ENCODE measurements at places on chromosomes 7 and 10.
A peak's percentile ranks its signal among the peaks of the same experiment; 100 is the strongest.

- DNase-seq, result no peak
These were observed 72.3 kb downstream of the EBF3 start for GRCh38 chr10:129891806-129892205.

DNA sequence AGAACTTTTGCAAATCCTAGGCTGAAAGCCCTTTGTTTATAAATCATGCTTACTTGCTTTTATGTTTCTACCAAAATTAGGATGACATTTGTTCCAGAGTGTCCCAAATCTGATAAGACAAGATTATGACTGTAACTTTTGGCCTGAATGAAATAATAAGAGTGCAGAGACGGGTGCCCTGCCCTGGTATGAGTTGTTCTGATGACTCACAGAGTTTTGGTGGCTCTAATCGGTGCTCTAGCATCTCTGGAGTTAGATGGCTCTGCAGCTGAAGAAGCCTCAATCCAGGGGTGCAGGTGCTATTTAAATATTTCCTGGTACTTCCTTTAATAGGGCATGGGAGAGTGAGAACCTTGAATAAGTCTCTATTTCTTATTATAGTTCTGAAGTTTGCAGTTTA, 102.2 kb upstream of the ELMO1 start:
- no peak for DNase-seq

- peak; percentile 40 for DNase-seq
These were observed 25.5 kb downstream of the SKIDA1 start for GRCh38 chr10:21499701-21500577.

DNA sequence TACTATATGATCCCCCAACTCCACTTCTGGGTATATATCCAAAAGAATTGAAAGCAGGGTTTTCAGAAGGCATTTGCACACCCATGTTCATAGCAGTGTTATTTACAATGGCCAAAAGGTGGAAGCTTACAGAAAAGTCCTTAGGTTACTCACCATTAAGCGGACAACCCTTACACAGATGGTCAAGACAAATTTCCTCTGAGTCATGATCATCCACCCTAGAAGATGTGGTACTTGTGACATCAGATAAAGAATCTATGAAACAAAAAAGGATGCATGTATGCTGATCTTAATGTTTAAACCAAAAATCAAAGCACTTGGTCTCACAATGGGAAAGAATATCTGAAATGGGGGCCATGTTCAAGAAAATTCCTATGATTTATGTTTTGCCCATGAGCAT, 31.1 kb downstream of the ZC3HAV1 start:
- DNase-seq, result no peak

DNA sequence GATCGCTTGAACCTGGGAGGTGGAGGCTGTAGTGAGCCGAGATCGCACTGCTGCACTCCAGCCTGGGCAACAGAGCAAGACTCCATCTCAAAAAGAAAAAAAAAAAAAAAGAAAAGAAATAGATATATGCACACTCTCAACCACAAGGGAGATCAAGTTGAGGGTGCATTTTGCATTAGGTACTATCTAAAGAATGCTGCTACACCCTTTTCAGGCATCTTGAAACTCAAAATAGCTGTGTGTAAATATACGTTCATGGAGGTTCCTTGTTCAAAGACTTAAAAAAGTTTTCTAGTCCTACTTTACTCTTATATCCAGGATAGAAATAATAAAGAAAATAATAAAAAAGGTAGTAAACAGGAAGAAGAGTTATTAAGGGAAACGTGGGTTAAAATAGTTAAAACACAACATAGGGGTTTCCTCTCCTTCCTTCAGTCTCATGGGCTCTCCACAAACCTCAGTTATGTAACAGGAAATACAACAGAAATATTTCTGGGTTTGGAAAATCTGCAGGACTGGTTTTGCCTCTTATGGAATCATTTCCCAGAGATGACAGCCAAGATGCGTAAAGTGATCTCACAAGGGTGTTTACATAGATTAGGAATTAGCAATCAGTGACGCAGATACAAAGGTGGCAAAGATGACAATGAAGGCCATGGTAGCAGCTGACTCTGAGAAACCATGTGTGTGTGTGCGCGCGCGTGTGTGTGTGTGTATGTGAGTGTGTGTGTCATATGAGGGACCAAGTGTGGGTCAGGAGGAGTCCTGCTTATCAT, 15.1 kb downstream of the STEAP4 start:
- no peak for DNase-seq

GRCh38 chr7:116483271-116483942, 16.1 kb upstream of the CAV2 start:
- DNase-seq, result no peak

DNA sequence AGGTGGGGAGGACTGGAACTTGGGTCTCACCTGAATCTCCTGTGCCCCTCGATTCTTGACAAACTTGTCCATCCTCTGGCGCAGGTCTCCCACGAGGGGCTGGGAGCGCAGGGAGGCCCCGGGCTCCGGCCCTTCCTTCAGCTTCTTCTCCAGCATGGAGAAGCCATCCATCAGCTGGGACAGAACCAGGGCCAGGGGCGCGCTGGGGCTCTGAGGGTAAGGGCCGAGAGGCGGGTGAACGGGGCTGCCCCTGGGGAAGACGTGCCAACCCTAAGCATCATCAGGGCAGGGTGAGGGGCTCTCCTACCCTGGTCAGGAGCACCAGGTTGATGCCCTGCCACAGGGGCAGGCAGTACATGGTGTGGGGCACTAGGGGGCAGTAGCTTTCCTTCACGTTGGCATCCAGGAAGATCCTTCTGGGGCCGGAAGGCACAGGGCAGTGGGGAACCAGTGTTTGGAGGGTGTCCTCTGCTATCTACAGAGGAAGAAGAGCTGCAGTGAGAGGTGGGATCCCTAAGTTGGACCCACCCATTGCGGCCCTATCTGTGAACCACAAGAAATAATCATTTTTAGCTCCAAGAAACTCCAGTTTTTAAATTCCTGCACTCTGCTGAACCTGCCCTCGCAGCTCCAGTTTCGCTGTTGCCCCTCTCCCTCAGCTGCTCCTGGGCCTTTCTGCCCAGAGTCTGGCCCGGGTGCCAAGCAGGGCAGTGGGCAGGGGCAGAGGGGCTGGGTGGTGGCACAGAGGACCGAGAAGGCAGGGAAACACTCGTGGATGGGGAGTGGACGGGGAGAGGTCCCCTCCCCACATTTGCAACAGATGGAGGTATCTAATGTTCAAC, 10.8 kb upstream of the PYROXD2 start:
- peak; percentile 57 for DNase-seq

DNA sequence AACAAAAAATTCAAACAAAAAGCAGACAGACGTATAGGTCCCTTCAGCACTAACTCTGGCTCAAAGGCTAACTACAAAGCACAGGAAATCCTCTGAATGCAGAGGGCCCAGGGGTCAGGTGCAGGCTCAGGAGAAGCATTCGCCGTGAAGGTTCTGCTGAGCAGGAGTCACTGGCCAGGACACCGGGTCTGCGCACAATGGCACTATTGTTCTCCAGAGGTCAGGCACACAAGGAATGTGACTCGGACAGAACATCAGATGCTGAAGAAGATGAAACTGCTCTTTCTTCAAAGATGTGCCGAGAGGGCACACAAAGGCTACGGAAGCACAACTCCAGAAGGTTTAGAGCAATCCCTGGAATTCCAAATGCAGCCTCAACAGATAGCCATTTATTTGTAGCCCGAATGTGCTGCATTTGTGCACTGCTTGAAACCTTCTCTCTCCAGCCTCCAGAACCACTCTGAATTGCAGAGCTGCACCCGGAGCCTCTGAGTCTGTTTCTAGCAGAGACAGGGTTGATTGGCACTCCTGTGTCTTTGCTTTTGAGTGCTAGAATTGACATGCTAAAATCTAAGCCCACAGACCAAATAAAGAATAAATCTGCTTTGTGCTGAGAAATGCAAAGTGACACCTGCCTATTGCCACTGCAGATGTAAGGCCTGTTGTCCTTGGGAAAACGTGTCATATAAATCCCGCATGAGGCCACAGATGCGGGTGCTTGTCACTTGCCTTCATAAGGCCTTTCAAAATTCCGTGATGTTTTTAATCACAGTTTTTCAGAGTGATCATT, 85.4 kb upstream of the AFAP1L2 start:
- DNase-seq, result no peak

DNA sequence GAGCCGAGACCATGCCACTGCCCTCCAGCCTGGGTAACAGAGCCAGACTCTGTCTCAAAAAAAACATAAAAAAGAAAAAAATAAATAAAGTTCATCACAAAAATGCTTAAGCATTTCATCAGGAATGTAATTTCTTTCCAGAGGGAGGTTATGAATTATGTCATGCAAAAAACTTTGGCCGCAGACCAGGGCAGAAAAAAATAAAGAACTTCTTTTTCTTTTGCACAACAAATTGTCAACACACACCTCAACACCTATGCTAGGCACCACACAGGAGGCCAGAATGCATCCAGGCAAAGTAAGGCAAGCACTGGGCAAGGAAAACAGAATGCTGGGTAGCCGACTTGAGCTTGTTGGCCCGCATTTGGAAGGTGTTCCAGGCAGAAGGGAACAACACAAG, 3.9 kb downstream of the C10orf62 start:
- DNase-seq, result no peak

GRCh38 chr10:45380903-45381620, 7.0 kb downstream of the ALOX5 start:
- no peak for DNase-seq

DNA sequence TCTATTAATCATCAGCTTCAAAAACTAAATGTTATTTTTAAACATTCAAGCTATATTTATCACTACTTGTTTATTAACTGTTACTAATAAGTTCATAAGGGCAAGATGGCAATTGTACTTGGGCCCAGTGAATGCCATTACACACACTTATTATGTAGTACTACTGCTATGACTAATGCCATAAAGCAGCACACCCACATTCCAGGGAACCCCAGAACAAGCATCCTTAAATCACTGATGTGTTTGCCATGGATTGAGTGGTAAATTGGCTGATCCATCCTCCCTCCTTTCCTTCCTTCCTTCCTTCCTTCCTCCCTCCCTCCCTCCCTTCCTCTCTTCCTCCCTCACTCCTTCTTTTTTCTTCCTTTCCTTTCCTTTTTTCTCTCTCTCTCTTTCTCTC, 37.4 kb upstream of the RSU1 start:
- no peak for DNase-seq

DNA sequence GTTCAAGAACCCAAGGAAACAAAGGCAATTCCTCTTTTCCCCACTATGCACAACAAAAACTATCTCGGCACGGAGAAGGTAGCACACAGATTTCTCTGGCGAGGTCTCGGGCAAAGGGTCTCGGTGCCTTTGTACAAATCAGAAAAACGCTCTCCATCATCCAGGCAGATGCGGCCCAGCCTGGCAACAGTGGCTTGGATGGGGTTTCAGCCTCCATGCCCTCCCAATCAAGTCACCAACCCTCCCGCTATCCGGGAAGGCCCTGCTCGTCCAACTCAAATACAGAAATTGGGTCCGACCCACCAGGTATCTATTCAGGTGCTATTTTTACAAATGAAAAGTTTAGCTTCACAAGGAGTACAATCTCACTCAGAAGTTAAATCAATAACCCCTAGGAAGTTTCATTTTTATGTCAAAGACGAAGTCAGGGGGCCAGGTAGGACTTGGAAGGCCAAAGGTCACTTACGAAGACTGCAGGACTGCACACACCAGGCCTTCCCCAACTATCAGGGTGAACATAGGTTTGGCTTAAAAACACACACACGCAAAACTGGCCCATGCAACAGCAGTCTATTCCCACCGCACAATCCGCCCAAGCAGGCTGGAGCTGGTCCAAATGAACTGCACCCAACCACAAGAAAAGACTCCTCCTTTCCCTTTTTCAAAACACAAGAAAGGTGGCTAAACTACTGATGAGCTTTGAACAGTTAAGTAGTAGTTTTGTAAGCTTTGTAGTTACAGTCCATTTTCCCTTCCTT, 43.0 kb downstream of the GNA12 start:
- DNase-seq, result no peak

- no peak for DNase-seq
These were observed 6.3 kb downstream of the LIPJ start for GRCh38 chr10:88592906-88593305.

DNA sequence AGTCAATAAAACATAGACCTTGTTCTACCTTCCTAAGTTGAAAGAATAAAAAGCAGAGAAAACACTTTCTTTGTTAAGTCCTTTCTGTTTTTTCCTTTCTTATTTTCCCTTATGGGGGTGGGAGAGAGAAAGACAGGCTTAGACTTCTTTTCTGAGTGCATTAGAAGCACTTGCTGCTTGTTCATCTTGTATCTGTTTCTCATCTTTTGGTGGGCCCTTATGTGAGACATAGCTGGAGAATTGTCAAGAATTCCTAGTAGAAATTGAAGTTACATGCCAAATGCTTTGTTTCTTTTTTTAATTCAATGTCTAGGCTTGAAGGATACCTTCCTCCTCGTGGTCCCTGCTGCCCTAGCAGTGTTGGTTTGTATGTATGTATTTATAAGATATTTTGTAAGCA, 6.7 kb downstream of the EIF4EBP2 start:
- DNase-seq, result no peak

- DNase-seq, result no peak
These were observed 16.9 kb upstream of the TSPAN14 start for GRCh38 chr10:80437227-80437626.

DNA sequence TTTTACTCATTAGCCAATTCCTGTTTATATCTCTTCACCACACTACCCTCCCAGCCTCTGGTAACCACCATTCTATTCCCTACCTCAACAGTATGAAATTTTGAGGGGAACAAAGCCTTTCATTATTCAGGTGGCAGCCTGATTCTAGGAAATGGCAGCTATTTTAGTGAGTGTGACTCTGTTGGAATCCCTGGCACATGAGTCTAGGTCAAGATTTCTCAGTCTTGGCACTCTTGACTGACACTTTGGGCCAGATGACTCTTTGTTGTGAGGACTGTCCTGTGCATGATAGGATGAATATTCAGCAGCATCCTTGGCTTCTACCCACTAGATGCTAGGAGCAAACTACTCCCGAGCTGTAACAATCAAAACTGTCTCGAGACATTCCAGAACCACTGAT, 322.8 kb upstream of the PHYHIPL start:
- DNase-seq, result no peak

GRCh38 chr7:74092964-74093471, 9.4 kb downstream of the LIMK1 start:
- DNase-seq, result no peak

DNA sequence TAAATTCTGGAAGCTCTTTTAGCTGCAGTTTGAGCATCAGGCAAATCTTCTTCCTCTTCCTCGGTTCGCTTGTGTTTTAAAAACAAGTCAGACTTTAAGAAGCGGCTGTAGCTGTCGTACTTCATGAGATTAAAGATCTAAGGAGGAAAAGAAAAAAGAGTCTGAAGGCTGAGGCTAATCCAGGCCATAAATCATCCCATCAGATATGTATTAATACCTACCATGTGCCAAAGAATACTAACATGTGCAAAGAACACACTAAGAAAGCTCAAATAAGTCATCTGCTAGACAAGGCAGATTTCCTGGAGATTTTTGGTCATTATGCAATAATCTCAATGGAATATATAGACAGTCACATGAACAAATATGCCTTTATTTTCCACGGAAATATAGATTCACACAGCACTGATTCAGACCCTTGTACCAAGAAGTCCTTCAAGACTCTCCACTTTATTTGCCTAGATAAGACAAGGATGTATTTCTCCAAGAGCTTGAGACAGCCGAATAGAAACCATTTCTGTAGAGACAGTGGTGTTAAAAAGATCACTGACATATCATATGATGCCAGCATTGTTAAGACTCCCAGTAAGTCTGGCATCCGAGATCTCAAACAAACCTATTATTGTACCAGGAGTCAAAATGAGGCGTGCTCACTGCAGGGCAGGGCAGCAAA, 42.3 kb downstream of the RGS10 start:
- DNase-seq, result no peak
